HuH-7.5 (cell line): ENCODE measurements at places on chromosomes 5 and 9.

- no peak for DNase-seq
Measured at GRCh38 chr5:111998871-111999270, 241.9 kb upstream of the NREP start.

GRCh38 chr9:92455217-92455616 is 27.1 kb downstream of the ASPN start:
- peak; percentile 20 for DNase-seq

DNA sequence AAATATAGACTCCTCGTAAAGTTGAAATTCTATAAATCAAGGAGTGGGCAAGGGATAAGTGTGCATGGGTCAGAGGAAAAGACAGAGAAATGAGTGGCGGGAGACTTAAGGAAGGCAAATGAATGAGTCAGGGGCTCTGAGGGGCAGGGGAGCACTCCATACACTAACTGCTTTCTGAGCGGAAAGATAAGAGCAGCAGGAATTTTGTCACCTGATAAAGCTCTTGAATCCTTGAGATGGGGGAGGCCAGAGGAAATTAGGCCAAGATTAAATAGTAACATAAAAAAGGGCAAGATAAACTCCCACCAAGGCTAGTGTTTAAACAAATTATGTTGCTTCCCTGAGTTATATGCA is 191.0 kb upstream of the S1PR3 start:
- no peak for DNase-seq

GRCh38 chr9:117722108-117722761 is 18.0 kb downstream of the TLR4 start:
- no peak for DNase-seq

- no peak for DNase-seq
Measured at GRCh38 chr9:98572054-98572627, 136.6 kb downstream of the GABBR2 start.

DNA sequence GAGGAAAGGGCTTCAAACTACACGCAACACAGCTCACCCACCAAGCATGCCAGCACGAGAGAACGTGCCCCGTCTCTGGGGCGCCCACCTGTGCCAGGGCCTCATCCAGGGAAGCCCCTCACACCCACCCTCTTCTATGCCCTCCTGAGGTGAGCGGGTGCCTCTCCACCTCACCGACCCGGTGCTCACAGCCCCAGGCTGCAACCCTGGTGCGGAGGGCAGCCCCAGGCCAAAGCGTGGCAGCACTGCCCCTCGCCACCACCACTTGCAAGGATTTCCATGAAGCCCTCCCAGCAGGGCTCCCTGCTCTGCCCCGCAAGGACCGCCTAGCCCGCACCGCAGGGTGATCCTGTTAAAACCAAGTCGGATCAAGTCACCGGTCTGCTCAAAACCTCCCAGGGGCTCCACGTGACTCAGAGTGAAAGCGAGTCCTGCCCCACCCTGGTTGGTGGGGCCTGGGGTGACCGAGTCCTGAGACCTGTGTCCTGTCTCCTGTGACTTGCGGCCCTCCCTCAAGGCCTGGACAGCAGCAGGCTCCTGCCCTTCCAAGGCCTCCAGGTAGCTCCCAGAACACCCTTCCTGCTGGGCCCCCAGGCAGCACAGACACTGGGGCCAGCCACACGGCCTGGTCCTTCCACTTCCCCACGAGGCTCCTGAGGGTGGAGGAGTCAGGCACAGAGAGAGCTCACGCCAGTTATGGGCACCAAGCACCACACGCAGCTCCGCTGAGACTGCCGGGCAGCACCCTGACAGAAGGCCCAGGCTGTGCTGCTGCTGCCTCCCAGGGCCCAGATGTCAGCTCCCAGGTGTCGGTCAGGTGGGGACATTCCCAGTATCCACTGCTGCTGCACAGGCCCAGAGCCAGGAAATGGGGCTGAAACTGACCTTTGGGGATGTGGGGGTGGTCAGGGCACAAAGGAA is 12.7 kb downstream of the BRD3 start:
- no peak for DNase-seq

- no peak for DNase-seq
Measured at GRCh38 chr9:93081081-93081529, 14.9 kb upstream of the CARD19 start.

GRCh38 chr5:32241034-32241783 is 67.1 kb upstream of the GOLPH3 start:
- DNase-seq: no peak

DNA sequence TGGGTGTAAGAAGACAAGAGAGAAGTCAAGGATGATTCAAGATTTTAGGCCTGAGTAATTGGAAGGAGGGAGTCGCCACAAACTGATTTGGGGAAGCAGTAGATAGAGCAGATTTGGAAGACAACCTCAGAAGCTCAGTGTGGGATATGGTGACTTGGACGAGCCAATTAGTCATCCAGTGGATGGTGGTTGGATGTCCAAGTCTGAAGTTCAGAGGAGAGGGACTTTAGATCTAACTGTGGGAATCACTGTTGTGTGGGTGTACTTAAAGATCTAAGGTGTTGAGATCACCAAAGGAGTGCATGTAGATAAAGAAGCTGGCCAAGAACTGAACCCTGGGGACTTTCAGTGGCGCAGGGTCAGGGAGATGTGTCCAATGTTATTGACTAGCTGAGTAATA is 2.2 kb downstream of the IDNK start:
- DNase-seq: no peak

DNA sequence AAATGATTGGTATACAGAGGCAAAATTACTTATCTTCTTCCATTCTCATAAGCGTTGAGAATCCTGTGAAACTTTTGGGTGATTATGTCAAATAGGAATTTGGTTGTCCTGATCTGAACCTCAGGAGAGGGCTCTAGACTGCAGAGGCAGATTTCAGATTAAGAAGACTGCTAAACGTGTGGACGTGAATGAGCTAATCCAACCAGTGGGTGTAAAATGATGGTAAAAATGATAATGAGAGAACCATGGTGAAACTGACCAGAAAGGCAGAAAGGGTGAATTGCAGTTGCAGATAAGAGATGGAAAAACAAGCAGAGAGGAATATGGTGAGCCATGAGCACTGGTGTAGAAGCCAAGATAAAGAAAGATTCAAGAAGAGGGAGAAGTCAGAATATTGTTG is 1200.2 kb upstream of the CDH6 start:
- no peak for DNase-seq

DNA sequence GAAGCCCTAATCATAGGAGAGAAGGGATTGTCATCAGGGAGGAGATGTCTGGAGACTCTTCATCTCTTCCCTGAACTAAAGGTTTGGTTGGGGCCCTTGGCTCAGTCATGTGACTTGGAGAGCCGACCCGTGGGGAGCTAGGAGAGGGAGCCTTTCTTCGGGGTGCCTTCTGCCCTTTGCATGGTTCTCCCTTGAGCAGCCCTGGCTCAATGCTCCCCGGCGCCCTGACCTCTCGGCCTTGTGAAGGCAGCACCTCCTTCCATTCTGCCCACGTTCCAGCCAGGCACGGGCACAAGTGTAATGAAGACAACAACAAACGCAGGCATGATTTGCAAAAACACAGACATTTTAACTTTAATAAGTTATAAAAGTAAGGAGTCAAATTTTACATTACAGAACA is 50.4 kb downstream of the ZNF354C start:
- no peak for DNase-seq

DNA sequence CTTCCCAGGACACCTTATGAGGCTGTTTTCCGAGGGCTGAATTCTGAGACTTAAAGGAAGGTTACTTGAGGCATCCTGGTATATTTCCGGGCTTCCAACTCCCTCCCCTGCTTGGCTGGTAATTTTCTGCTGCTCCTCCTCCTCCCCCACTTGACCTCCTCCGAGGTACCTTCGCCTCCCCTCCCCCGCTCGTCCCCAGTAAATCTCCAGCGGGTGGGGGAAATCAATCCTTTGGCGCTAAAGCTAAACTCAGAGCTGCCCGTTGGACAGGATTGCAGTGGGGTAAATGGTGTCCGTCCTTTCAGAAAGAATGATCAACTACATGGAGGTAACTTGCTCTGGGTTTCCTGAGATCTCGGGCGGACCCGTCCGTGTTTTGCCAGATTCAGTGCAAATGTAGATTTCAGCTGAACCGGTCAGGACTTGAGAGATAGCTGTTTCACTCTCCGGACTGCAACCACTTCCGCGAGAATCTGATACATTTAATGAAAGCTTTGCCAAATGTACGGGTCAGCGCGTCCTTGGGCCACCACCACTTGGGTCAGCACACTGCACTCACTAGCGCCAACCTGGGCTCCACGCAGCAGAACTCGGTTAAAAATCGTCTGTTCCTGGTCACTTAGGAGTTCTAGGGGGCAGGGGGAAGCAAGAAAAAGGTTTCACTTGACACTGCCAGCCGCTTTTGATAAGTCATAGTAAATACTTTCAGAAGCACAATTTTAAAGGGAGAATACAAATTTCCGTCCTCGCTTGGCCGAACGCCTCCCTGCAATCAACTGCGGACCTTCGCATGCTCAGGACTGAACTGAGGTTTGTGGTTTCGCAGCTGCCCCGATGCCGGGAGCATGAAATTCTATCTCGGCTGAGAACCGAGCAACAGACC is 4.6 kb upstream of the ISL1 start:
- DNase-seq: no peak

- no peak for DNase-seq
Measured at GRCh38 chr5:73115399-73116051, 4.8 kb upstream of the TMEM171 start.

- no peak for DNase-seq
Measured at GRCh38 chr5:139856714-139857113, 61.1 kb downstream of the PSD2 start.
